ENCODE measurements at places on chromosomes 16 and 17. TPM values are rescaled to one million over a fixed set of nuclear protein-coding genes. Genes with fewer than 3 reads are reported as not detected.

- peak; percentile 65 for DNase-seq
These were observed 47.7 kb downstream of the ZFHX3 start for GRCh38 chr16:73000020-73000906.

GRCh38 chr16:12553191-12553590, 250.5 kb downstream of the CPPED1 start:
- DNase-seq = no peak

DNA sequence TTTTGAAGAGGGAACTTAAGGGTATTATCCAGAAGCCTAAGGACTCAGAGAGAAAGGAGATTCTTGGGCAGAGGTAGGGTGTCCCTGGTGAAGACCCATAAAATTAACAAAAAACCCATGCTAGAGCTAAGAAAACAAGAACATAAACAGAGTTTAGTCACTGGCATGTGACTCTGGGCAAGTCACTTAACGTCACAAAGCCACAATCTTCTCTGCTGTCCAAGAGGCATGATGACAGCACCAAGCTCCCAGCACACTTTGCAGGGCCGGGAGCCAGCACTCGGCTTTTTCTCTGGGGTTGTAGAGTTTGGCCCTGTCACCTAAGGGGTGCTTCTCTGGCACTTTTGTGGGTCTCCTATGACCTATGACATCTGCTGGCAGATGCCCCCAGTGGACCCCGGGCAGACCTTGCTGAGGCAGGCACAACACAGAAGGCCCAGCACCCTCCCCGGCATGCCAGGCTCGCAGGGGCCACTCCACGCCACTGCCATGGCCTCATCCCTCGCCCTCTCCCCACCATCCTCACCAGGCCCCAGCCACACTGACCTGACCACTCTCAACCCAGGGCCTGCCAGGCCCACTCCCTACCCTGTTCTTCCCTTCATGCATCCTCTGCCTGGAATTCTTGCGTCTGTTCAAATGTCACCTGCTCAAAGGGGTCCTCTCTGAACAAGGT, 69.8 kb downstream of the DYNLRB2 start:
- no peak for DNase-seq

GRCh38 chr17:6669479-6670212, 18.1 kb downstream of the C17orf100 start:
- peak; percentile 27 for DNase-seq

DNA sequence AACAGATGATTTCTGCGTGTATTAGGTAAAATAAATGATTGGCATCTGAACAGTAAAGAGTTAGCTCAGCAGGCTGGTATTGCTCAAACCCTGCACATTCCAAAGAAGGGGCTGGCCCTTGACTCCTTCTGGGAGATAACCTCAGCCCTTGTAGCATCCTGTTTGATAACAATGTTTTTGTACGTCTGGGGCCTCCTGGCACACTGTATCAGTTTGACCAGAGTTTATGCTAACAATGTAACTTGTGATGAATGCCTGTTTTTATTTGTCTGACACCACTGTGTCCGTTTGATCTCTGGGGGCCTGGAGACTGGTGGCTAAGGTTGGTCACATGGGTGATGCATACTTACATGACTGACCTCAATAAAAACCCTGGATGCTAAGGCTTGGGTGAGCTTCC, 43.8 kb upstream of the NDRG4 start:
- DNase-seq = no peak

The SP2 gene
- 16.3 TPM for total RNA-seq

The IL32 gene
- total RNA-seq = 32.3 TPM

All from cardiac septum (tissue), 1 donor.